Renal pelvis (tissue), 12 donors: ENCODE measurements at places on chromosomes 5 and 9. TPM values are rescaled to one million over a fixed set of nuclear protein-coding genes. Genes with fewer than 3 reads are reported as not detected.

DNA sequence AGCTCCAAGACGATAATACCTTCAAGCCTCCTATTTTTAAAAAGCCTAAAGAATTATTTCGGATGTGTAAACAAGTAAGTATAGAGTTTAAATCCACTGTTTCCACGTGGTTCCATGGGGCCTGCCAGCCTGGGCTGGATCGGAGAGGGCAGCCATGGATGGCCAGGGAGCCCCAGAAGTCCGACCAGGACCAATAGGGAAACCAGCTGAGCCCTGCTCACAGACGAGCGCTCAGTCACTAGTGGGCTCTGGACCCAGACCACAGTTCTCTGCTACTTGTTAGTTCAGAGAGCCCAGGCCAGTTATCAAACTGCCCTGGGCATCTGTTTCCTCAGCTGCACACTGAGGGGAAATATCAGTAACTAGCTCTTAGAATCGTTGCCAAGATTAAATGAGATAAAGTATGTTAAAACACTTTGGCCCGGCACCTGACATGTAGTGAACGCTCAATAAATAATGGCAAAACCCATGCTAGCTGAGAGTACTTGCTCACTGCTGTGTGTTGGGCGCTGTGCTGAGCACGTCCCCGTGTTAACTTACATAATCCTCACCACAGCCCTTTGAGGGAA is 124.8 kb downstream of the RGS3 start:
- no peak for DNase-seq

- no peak for DNase-seq
Measured at GRCh38 chr9:80375477-80375876, 803.7 kb downstream of the TLE4 start.

Gene VCAN
- polyA plus RNA-seq = 305 TPM

- no peak for DNase-seq
Measured at GRCh38 chr5:66582499-66583165, 13.6 kb upstream of the MAST4 start.

GRCh38 chr9:69683927-69684326 is 11.8 kb upstream of the APBA1 start:
- no peak for DNase-seq

- DNase-seq = no peak
Measured at GRCh38 chr9:136532799-136533774, 12.8 kb downstream of the NOTCH1 start.

Gene PCDHGA5
- 2.6 TPM for polyA plus RNA-seq

Gene GLRA1
- polyA plus RNA-seq = not detected

DNA sequence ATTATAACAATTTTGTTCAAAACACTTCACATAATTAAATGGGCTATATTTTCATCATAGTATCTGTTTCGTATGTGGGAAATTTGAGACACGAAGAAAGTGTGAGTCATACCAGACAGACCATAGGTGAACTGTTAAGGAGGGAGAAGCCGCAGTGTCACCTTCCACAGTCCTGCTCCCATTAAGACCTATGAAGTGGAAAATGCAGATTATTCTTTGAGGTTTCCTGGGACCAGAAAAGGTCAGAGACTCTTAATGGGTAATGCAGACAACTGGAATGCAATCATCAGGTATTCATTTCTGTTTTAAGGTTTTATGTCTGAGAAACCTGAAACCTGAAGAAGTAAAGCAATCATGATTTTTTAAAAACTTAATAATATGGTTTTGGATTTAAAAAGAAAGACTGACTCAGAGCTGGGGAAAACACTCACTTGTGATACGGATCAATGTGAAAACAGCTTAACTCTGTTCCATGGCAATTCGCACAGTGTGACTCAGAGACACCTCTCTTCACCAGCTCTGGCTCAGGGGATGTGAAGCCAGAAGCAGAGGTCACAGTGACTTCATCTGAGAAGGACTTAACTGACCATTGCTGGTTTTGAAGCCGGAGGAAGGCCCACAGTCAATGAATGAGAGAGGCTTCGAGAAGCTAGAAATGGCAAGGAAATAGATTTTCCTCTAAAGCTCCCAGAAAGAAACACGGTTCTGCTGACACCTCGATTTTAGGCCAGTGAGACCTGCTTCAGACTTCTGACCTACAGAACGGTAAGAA is 17.2 kb upstream of the GCNT1 start:
- DNase-seq = peak; percentile 19

Gene ZNF658
- polyA plus RNA-seq = 11.4 TPM

DNA sequence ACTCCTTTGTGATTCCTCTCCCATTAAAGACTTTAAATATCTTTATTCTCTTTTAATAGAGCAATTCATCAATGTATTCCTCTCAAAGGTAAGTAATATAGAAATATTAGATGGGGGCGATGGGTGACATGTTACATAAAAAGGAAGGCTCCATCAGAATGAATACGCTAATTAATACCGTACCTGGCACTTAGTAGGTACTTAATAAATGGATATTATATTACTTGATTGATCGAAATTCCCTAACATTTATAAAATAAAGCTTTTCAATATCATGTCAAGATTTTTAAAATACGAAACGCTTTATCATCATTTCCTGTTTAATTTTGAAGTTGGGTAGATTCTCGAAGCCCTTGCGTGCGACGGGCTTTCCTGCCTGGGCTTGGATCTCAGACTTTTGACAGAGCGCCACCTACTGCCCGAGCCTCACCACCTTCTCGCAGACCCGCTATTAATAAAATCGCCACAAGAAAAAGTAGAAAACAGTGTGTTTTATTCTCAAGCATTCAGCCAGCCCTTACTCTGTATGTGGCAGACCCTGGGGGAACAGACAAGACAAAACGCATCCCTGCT is 99.4 kb downstream of the C5orf15 start:
- peak; percentile 74 for DNase-seq

Gene IL9
- not detected for polyA plus RNA-seq

GRCh38 chr9:30348904-30349303 is 2035.5 kb upstream of the ACO1 start:
- DNase-seq = no peak

- peak; percentile 33 for DNase-seq
Measured at GRCh38 chr9:121463026-121463807, 36.4 kb downstream of the GGTA1 start.

DNA sequence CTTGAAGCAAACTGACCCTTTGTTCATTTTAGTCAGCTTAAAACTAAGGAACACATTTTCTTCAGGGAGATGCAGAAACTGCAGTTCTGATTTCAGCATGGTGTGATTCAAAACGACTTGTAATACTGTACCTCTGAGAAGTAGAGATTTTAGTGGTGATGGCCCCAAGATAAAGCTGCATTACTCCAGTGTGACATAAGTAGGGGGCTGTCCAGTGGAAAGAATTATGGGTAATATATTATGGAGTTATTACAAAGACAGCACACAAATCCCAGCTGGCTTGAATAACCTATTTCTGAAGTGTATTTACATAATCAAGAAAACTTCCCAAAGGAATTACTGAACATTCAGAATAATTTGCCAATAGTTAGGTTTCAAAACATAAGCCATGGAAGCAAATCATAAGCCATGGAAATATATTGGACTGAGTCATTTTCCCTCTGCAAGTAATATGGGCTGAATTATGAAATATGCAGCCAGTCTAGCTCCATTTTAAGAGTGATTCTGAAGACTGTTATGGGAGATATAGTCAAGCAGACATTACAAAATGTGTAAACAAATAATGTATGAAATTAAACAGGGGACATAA is 133.7 kb upstream of the FBXL17 start:
- DNase-seq = no peak

- no peak for DNase-seq
Measured at GRCh38 chr5:159040181-159040580, 59.5 kb downstream of the EBF1 start.

Gene AGXT2
- 55.8 TPM for polyA plus RNA-seq

DNA sequence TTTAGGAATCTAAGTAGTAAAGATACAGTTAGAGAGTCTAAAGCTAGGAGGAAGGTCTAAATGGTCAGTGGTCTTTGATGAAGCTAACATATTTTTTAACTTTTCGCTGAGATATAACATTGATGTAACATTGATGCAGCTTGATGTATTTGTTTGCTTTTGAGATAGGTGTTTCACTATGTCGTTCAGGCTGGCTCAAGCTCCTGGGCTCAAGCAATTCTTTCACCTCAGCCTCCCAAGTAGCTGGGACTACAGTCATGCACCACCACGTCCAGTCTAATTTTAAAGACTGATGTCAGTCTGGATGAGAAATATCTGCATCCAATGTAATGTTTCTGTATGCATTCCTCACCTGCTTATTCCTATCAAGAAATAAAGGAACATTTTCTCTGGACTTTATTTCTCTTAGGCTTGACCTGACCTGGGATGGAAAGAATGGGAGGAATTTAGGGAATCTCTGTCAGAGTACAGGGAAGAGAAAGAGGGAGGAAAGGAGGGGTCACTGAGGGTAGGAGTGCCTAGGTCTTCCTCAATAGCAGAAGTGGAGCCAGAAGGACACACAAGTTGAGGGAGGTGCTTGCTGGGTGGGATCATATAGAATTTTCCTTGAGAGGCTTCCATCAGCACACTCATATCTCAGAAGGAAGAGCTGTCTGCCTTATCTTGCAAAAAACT is 101.5 kb upstream of the GPBP1 start:
- DNase-seq = no peak

DNA sequence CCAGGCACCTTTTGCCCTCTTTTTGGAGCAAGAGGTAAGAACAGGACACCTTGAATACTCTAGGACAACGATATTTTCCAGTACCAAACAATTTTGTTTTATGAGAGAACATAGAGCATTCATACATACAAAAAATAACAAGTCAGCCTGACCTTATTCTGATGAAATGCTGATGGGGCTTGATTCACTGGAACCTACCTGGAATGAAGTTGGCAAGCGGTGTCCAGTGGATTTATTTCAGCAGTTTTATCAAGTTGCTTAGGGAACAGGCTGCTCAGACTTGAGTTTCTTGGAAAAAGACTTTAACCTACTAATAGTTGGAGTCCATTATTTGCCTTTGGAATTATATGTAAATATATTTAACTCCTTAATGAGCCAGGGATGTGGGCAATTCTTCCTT is 322.0 kb downstream of the ARRDC3 start:
- DNase-seq = no peak

Gene FANCG
- polyA plus RNA-seq = 41.4 TPM
